ENCODE measurements at places on chromosomes 2 and 18.

- no peak for DNase-seq
Measured at GRCh38 chr2:126646026-126646425, 9.9 kb upstream of the GYPC start.

GRCh38 chr2:42639340-42640077, 71.1 kb downstream of the MTA3 start:
- DNase-seq = no peak

- no peak for DNase-seq
Measured at GRCh38 chr2:171742760-171743159, 55.5 kb downstream of the DYNC1I2 start.

- no peak for DNase-seq
Measured at GRCh38 chr18:77512152-77512551, 262.5 kb downstream of the GALR1 start.

DNA sequence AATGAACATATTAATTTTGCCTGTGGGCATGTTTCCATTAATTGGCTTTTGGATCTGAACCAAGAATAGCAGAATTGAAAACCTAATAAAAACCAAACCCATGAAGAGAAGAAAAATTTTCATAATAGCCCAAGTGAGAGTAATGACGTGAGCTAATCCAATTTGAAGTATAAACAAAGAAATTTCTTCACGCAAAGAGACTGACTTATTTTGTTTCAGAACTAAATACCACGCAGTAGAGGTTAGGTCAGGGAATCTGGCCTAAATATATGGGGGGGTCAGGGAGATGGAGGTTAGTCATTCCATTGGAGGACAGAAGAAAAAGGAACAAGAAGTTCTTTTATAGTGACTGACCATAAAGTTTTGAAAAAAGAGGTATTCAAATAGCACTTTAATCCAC, 94.1 kb upstream of the CYP1B1 start:
- no peak for DNase-seq
